Stimulated activated CD8-positive, alpha-beta memory T cell treated with anti-CD3 and anti-CD28 coated beads, Interleukin-15, amount 100 ng/mL, for 48 hours (primary cell): ENCODE measurements at places on chromosomes 4 and X.

DNA sequence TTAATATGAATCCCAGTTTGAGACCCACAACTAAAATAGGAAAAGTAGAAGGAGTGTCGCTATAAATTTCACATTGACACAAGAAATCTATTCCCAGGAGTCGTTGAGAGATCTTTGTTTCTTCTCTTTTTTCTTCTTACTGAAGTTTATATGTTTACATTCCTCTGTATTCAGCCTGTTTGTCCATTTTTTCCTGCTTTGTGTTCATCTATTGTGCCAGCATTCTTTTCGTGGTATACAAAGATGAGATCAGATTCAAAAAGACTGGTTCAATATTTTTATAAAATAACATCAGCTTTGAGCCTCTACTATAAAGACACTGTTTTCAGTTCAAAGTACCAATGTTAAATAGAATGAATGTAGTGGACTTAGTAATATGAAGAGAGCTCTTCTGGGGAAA, 95.4 kb upstream of the MYOZ2 start:
- DNase-seq: no peak

GRCh38 chr4:69823481-69824186, 36.3 kb downstream of the SULT1E1 start:
- DNase-seq: peak; percentile 6

GRCh38 chrX:16267431-16267830, 100.2 kb downstream of the MAGEB17 start:
- DNase-seq: no peak

DNA sequence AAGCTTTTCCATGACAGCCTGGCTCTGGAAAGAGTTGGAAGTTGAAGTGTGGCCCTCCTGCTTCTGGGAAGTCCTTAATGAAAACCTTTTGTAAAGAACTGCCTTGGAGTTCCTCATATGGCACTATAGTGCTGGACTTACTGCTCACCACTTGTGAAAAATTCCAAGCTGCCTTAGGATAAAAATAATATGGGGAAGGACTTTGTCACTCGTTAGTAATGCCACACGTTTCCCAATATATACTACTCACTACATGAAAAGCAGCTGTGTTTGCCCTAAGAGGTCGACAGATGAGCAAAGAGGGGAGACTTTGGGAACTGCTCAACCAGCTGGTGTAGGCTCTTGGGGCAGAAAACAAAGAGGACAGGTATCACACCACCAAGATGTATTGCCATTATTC, 11.7 kb downstream of the OPHN1 start:
- DNase-seq: no peak

DNA sequence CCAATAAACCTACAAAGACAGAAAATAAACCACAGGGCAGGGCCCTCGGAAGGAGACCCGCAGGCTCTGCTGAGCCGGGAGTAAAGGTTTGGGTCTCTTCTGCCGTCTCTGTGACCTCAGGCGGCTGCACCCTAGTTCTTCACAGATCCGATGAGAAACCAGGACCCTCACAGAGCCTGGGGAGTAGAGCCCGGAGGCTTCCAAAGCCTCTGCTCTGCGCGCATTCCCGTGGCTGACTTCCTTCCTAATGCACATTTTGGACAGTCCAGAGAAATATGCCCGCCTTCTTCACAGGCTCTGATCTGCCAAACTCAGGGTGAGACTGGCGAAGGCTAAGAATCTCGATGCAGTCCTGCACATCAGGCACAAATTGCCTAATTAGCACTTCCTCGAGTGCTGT, 245.5 kb downstream of the EVC2 start:
- DNase-seq: no peak

GRCh38 chr4:130210864-130211263, 1114.9 kb downstream of the C4orf33 start:
- no peak for DNase-seq

DNA sequence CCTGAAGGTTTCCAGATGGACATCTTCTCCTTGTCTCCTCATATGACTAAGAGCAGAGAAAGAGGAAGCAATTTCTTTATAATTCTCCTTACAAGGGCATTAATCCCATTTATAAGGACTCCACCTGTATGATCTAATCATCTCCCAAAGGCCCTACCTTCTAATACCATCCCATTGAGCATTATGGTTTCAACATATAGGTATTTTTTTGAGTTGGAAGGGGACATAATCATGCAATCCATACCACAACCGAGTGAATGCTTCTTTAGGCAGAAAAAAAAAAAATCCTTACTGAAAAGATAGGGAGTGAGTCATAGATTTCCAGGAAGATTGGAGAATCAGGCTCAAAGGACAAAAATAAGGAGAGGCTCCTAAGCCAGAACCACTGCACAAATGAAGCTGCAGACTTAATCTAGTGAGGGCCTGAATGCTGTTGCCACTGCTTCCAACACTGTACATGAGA, 312.5 kb upstream of the HS3ST1 start:
- no peak for DNase-seq

DNA sequence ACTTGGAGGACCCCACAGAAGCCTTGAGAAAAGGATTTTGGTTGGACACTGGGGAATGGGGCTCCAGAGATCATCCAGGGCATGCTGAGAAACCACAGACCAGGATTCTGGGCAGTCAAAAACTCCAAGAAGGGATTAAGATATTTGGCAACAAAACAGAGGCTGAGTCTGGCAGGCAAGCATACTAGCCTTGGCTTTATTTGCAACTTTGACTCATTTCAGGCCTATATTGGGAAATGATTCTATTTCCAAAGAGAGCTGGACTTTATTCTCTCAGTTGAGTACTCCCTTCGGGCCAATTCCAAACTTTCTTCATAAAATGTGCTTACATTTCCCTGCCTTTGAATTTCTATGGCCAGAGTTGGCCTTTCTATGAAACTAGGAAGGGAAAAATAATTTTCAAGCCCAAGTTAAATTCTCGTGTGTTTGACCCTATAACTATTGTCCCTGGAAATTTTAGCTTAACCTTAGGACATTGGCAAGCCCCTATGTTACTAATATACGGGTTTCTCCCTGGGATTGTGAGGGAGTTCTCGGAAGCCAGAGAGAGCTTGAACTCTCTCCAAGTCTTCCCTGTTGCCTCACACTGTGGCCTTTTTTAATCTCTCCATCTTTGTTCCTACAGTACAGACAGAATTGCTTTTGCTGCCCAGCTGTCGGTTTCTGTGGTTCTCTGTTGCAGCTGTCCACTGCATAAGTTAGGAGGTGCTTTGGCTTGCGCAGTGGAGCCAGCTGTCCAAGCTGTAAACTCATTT, 112.6 kb upstream of the FAM9A start:
- DNase-seq: no peak

DNA sequence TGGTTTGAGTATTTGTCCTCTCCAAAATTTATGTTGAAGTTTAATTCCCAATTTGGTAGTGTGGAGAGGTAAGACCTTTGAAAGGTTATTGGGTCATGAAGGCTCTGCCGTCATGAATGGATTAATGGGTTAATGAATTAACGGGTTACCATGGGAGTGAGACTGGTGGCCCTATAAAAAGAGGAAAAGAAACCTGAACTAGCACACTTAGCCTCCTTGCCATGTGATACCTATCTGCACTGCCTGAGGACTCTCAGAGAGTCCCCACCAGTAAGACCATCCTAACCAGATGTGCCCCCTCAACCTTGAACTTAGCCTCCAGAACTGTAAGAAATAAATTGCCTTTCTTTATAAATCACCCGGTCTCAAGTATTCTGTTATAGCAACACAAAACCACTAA, 39.3 kb downstream of the PAGE1 start:
- no peak for DNase-seq

DNA sequence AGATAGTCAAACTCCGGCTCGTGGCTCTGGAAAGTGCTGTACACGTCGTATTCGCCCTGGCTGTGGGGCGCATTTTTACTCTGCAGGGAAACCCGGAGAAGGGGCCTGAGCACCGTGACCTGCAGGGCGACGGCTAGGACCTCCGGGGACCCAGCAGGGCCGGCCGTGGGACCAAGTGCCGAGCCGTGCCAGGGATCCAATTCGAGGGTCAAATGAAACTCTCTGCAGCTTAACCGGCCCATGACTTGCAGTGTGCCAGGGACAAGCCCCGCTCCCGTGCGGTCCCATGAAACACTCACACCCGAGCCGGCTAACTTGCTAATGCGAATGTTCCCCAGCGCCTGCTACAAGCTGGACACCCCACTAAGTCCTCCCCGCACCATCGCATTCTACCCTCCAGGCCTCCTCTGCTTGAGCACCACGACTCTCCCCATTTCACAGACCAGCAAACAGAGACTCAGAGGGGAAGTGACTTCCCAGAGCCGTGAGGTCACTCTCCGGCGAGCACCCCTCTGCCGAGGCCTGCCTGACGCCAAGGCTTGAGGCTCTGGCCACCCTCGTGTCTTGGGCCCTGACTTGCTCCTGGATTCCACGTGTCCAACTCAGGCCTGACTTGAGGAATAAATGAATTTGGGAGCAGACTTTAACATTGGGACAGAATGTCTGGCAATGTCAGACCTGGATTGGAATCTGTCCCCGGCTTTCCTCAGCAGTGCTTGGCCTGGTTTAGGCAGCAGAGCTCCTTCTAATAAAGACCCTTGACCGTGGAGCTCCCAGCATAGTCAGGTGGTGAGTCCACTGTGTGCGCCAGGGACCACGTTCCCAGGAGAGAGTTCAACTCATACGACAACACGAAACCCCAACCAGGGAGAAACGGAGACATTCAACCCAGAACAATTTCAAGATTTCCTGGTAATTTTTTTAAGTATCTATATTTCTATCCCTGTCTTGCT, 93.6 kb downstream of the PPP2R2C start:
- no peak for DNase-seq

DNA sequence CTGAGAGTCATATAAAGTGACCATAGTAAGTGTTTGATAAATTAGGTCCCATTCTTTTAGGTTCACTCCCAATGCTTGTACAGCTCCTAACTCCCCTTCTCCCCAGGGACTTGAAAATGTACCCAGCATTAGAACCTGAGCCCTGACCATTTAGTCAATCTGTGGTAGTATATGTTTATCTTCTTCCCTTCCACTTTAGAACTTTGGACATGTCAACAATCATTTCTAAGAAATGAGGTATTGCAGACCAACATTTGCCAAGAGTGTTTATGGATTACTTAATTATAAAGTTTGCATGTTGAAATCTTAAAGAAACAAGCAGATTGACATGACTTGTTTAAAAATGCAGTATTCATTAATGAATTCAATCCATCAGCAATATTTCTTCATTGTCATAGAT, 26.0 kb downstream of the AFM start:
- no peak for DNase-seq

DNA sequence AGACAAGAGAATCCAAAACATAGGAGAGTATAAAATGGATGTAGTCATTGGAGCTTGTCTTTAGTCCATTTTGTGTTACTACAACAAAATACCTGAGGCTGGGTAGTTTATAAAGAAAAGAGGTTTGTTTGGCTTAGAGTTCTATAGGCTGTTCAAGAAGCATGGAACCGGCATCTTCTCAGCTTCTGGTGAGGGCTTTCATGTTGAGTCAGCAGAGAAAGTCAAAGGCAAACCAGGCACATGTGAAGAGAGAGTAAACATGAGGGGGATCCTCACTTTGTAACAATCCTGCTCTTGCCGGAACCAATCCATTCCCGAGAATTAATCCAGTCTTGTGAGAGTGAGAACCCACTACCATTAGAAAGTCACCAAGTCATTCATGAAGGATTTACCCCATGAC, 8.1 kb upstream of the HCCS start:
- DNase-seq: no peak
